NCI-H345 (cell line): ENCODE measurements at places on chromosomes 16 and 17.

- DNase-seq = no peak
These were observed 7.6 kb downstream of the CLTC start for GRCh38 chr17:59627274-59627673.

GRCh38 chr17:2438823-2439222 lies 38.0 kb upstream of the MNT start:
- DNase-seq = no peak

- peak; percentile 80 for DNase-seq
These were observed 13.5 kb downstream of the MPG start for GRCh38 chr16:91484-91883.

- no peak for DNase-seq
These were observed 31.2 kb downstream of the RNF213 start for GRCh38 chr17:80291691-80292487.

GRCh38 chr16:82088483-82088882 lies 53.4 kb downstream of the HSD17B2 start:
- DNase-seq = no peak

- no peak for DNase-seq
These were observed 11.5 kb downstream of the SLC46A1 start for GRCh38 chr17:28394337-28395116.

DNA sequence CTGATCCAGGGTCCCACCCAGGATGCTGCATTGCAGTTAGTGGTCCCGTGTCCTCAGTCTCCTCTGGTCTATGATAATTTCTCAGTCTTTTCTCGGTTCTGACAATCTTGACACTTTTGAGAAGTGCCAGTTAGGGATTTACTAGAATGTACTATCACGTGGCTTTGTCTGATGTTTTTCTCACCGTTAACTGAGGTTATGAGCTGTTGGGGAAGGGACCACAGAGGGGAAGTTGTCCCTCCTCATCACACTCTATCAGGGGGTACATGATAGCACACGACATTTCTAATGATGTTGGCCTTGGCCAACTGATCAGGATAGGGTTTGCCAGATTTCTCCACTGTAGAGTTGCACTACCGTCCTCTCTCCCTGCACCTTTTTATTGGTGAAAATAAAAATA lies 250.9 kb upstream of the SDK2 start:
- no peak for DNase-seq
